ENCODE measurements at places on chromosomes 16 and 17.

GRCh38 chr17:69331756-69332155, 4.8 kb upstream of the ABCA5 start:
- no peak for DNase-seq

GRCh38 chr17:70124723-70125122, 44.6 kb upstream of the KCNJ2 start:
- no peak for DNase-seq

DNA sequence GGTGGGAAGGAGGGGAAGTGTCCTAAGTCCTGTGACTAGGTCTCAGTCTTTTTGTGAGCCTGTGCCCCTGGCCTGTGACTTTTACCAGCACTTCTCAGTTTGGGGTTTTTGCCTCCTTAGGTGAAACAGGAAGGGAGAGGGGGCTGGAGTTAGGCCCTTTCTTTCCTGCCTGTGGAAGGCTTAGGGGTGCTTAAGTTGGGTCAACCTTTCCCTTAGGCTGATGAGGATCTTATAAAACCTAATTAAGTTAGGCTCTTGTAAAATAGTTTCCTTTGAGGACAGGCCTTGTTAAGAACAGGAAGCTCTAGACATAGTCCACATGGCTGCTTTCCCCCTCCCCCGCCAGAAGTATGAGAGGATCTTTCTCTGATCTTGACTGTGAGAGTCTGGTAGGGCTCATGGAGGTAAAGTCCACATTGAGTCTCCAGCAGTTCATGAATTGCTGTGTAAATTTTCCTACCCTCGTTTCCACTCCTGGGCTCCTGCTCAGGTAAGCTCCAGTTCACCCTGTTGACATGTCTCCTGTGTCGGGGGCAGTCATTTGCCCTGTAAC, 17.0 kb upstream of the DNASE1 start:
- DNase-seq = no peak

GRCh38 chr17:49402706-49403105, 12.0 kb downstream of the PHB1 start:
- DNase-seq = no peak

- no peak for DNase-seq
Measured at GRCh38 chr16:3730161-3731125, 13.1 kb upstream of the TRAP1 start.
